B cell (primary cell): ENCODE measurements at places on chromosomes 1 and 21. TPM values are rescaled to one million over a fixed set of nuclear protein-coding genes. Genes with fewer than 3 reads are reported as not detected.

DNA sequence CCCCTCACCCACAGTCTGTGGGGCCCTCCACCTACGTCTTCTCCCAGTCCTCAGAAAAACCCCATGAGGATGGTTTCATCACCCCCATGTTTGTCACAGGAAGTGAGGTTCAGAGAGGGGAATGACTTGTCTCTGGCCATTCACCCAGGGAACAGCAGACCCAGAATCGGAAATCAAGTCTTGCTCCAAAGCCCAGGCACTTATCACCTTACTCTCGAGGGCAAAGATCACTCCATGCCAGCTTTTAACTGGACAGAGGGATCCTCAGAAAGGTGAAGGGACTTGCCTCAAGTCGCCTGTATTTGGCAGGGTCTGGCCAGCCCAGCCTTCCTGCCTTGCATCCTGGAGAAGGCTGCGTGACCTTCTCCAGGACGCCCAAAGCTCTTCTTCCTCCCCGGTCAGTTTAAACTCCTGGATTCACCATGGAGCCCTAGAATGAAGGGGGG lies 57.9 kb upstream of the SSBP3 start:
- no peak for DNase-seq

DNA sequence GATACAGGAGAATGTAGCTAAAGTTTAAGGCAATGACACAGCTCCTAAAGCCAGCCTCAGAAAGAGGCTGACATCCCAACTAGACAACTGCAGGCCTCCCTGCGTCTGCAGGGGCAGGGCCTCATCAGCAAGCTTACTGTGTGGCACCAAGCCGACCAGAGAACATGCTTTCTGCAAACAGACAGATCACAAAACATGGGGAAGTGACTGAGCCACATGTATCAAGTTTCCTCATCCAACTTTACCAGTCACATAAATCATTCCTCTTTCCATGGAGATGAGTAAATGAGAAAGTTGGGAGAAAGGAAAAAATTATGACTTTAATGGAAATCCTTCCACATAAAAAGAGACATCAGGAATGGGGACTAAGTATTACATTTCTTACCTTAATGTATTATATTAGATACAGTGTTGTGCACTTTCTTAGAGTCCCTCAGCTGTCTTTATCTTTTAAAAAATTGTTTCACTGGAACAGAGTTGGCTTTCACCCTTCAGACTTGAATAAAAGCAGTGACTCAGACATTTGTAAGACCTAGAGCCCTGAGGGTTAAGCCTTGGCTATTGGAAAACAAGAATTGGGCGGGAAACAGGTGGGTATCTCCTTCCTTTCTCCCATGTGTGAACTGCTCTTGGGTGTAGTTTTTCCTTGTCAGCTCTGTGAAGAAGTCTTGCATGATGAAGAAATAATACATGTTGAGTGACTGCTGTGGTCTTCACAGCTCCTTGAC lies 305.7 kb upstream of the SNX7 start:
- no peak for DNase-seq

- no peak for DNase-seq
Observed at GRCh38 chr1:67367370-67368045, 59.8 kb downstream of the IL12RB2 start.

DNA sequence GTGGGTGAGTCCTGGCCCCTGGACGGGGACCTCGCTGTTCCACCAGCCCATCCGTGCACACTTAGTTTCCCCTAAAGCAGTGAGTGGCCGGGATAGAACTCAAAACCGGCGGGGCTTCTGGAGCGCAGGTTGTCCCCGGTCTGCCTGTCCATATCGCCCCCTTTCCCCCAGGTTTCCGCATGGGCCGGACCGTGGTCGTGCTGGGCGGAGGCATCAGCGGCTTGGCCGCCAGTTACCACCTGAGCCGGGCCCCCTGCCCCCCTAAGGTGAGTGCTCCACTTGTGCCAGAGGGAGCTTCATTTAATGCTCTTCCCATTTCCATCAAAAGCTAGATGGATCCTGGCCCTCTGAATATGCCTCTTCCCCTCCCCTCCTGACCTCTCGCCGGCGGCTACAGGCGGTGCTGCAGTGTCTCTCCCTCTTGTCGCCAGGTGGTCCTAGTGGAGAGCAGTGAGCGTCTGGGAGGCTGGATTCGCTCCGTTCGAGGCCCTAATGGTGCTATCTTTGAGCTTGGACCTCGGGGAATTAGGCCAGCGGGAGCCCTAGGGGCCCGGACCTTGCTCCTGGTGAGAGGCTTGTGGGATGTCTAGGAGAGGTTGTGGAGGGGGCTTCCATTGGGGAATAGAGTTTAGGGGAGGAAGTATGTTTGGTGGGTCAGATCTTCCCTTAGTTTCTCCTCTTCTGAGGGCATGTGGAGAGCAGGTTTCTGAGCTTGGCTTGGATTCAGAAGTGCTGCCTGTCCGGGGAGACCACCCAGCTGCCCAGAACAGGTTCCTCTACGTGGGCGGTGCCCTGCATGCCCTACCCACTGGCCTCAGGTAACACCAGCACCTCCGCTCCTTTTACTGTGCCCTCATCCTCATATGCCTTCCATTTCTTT lies 683 bp downstream of the PPOX start:
- DNase-seq, result no peak

DNA sequence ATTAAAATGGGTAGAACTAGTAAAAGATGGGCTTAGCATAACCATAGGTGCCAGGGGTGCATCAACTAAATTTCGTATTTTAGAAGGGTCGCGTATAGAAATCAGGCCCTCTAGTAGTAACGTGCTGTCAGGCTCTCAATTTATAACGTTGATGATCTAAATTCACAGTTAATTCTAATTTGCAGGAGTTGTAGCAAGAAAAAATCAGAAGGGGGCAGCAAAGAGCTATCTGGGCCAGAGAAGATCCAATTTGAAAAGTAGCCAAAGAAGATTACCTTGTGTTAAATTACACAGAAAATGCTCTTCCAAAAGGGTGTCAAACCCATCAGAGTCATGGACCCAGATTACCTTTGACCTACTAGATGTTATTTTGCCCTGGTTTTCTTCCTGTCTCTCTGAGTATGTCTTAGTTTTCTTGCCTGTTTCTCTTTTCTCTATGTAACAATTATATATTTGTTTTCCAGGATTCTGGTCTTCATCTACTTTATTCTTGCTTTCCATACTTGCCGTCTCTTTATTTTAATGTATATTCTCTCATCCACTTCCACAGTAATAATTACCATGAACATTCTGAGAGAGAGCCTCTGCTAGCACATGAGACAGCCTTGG lies 1030.9 kb downstream of the AMY1C start:
- DNase-seq, result peak; percentile 50

DNA sequence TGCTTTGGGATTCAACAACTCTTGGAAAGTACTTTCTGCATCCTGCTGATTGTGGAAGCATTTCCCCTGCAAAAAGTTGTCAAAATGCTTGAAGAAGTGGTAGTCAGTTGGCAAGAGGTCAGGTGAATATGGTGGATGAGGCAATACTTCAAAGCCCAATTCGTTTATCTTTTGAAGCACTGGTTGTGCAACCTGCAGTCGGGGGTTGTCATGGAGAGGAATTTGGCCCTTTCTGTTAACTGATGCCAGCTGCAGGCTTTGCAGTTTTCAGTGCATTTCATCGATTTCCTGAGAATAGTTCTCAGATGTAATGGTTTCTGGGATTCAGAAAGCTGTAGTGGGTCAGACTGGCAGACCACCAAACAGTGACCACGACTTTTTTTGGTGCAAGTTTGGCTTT lies 47.6 kb upstream of the GJA5 start:
- no peak for DNase-seq

The PGLYRP4 gene
- not detected in 2 replicates for total RNA-seq

The LRRC38 gene
- total RNA-seq, result not detected in 2 replicates

The OR2L5 gene
- 0.27 TPM in 1 of 2 replicates, not detected in the other for total RNA-seq
